Stimulated activated CD4-positive, alpha-beta T cell treated with anti-CD3 and anti-CD28 coated beads, TNF-alpha, amount 100 ng/mL, for 1 hour (primary cell): ENCODE measurements at places on chromosomes 2 and 18.

DNA sequence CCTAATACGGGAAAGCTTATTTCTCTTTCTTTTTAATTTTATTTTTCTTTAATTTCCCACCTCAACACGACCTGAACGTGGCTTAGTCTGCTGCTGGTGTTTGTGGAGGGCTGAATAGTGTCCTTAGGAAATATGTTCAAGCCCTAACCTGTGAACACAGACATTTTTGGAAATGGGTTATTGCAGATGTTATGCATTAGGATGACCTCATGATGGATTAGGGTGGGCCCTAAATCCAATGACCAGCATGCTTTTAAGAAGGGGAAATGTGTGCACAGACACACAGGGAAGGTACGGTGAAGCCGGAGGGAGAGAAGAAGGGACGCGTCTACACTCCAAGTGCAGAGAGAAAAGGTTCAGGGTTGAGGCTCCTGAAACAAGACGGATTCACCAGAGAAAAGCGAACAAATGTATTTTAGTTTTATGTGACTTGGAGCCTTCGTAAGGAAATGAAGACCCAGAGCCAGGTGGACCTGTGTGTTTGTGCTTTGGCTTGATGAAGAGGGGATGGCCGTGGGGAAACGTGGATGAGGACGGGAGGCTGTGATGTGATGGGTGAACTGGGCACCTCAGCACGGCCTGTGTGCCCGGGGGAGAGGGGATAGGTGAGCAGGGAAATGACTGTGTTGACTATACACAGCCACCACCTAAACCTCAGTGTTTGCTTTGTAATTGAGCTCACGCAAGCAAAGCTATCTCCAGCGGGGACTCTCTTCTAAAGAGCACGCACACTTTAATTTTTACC lies 37.5 kb downstream of the RTP5 start:
- DNase-seq, result no peak

GRCh38 chr2:7427293-7428060 lies 510.3 kb downstream of the RNF144A start:
- no peak for DNase-seq

DNA sequence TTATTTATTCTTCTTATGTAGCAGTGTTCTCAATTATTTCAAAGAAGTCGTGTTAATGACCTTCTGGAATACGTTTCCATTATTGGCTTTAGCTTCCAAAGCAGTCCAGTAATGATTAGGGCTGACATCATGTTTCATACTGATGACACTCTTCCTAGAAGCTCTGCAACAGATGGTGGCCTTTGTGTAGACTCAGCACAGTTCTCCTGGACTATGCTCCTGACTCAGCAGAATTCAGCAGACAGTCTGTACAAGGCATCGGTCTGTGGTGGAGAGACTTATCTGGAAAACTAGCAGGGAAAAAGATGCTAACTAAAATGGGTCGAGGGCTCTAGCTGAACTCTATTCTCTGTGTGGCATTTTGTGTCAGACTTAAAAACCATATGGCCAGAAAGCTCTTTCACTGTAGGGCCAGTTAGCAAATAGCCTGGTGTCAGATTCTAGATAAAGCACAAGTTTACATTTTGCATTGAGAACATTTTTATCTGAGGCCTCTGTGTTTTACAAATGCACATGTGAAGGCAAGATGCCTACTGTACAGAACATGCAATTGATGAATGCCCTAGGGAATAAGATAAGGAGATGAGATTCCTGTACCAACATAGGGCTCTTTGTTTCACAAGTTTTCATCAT lies 35.1 kb downstream of the GULP1 start:
- DNase-seq, result no peak

DNA sequence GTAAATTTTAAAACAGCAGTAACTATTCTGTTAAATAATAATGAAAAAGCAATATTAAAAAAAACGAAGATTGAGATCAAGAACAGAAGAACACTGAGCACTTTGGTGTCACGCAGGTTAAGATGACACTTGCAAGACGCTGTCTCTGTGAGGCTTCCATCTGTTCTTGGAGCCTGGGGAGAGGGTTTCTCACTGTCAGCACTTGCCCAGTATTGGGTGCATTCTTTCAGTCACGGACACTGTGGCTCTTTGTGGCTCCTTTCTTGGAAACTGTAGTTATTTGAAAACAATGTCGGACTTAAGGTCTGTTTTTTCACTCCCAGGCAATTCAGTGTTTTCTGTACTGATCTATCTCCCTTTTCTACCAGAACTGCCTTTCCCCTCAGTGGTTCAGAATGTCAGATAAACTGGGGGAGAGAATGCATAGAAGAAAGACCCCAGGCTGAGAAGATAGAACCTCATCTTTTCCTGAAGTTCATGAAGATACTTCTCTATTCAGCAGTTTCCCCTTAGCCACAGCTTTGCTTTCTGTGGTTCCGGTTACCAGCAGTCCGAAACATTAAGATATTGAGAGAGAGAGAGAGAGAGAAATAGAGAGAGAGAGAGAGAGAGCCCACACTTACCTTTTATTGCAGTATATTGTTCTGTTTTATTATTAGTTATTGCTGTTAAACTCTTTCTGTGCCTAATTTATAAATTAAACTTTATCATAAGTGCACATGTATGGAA lies 283.3 kb downstream of the DCDC2C start:
- no peak for DNase-seq

DNA sequence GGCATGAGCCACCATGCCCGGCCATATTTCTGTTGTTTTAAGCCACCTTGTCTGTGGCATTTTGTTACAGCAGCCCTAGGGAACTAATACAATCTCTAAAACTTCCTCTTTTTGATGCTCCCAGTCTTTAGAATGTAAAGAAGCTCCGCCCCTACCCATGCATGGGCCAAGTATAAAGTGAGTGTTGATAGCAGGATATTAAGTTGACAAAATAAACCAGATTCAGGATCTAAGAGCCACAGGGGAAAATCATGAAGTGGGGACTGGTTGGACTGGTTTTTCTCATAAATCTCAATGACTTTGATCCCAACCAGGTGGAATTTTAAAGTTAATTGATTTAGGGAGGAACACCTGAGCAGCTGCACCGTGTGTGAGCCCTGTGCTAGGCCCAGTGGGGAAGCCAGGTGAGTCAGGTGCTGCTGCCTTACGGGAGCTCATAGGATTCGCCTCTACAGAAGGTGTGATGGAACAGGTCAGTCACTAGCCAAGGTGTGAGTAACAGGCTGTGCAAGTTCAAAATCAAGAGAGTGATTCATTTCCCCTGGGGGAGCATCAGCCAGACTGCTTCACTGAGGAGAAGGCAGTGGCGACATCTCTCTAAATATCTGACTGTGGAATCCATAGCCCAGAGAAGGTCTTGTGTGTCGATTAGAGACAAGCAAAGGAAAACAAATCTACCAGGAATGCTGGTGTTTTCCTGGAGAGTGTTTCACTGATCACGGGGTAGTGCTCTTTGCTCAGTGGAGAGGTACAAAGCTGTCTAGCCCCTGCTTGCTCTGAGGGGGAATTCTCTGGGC lies 63.0 kb upstream of the MSH2 start:
- DNase-seq, result no peak

GRCh38 chr2:28656937-28657615 lies 94.6 kb upstream of the PPP1CB start:
- no peak for DNase-seq

GRCh38 chr2:960061-960736 lies 9.6 kb downstream of the SNTG2 start:
- no peak for DNase-seq

- no peak for DNase-seq
Observed at GRCh38 chr2:46273919-46274318, 23.3 kb upstream of the EPAS1 start.

DNA sequence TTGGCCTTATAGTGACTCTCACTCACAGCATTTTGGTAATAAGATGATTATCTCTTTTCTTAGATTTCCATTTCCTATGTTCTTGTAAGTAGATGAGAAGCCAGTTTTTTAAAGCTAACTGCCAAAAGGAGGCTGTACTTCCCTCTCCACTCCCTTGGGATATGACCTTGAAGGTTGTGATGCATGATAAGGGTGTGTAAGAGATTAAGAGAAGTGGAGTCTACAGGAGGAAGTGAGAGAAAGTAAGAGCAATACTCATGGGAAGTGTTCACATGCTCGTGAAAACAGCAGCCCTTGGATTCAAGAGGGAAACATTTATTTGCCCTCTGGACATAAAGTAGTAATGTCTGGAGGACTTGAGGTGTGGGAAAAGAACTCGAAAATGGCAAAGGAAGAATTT lies 171.5 kb downstream of the EVA1A start:
- no peak for DNase-seq

DNA sequence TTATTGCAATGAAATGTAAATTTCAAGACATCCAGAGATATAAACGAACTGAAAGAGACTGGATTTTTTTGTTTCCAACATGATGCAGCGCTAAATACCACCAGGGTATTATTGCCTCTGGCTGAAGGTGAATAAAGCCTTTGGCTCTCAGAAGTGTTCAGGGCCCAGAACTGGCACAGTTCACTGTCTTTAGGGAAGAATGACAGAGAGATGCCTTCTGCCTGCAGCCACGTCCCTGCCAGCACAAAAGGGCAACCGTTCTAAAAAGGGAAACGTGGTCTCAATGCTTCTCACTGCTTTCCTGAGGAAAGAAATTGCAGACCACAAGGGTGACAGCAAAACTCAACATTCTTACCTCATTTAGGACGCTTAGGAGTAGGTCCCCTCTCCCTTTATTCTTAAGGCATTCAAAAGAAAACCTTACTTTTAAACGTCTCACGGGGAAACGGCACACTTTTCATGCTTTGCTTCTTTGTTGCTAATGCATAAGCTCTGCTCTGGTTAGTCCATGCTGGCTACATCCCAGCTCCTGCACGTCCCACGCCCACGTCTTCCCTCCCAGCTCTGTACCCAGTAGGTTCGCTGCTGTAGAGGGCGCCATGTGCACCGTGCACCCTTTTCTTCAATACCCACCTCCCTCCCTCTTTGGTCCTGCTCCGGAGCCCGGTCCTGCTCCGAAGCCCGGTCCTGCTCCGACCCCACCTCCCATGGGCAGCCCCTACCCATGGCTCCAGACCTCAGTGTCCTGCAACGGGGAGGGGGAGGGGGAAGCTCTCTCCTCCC lies 171.0 kb downstream of the HRH4 start:
- no peak for DNase-seq

DNA sequence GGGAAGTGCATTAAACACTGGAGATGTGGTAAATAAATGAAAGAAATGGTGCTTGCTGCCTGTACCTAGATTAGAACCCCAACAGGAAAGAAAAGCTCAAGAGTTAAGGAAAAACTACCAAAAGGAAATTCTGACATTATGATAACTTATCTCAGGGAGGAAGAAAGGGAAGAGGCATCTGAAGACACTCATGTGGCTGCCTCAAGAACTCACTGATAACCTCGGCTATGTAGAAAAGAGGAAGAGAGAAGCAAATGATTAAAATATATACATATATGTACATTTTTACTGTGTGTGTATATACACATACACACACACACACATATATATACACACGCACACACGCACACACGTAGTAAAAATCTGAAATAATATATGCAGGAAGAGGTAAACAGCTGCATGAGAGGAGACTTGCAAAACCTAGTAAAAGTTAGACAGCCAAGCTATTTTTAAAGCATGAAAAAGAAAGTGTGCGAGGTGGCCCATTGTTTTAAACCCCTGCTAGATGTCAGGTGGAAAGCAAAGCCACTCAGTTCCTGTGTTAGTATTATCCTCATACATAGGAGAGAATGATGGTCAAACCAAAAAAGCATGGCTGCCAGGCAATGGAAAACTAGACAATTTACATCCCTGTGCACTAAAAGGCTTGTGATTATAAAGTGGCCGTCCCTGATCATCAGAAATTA lies 483.0 kb upstream of the NRP2 start:
- no peak for DNase-seq

DNA sequence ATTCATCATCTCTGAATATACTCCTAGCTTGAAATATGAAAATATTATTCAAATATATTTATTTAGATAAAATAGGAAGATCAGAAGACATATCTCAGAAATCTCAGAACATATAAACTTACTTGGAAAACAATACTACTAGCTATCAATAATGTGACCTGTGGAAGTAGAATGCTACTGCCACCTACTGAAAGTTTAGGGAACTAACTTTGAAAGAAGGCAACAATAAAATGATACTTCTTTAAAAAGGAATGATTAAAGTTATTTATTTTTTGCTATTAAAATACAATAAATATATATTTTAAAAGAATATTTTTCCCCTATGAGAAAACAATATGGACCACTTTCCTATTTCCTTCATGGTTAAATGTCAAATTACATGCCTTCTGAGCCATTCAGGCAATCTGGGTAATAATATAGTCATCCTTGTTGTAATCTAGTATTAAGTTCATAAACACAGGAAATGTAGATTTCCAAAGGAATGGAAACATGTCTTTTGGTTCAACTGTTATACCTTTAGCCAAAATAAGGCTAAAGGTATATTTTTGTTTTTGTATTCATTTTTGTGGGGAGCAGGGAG lies 26.0 kb downstream of the ACADL start:
- no peak for DNase-seq

GRCh38 chr2:65275141-65275915 lies 47.7 kb downstream of the ACTR2 start:
- no peak for DNase-seq

DNA sequence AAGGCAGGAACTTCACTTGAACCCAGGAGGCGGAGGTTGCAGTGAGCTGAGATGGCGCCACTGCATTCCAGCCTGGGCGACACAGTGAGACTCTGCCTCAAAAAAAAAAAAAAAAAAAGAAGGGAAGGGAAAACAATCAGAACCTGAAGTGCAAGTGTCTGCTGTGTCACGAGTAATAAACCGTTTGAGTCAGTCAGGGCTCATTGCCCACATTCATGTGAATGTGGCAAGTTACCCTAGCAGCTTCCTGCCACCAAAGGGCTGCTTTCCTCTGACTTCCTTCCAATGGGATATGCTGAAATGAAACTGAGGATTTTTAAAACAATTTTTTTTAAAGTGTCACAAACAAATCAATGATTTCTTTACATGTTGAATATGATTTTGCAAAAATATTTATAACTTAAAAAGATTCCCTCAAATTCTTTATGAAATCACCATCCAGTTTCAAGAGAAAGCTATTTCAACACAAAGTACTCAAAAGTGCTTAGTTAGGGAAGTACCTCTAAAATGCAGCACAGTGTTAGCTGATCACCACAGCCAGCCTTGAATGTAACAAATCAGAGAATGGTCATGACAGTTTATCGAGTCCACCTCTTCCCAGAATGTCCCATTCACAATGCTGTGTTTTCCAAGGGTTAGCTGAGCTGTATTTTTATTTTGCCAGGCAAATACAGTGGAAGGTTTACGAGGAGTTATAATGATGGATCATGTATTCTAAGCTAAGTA lies 36.4 kb downstream of the WDSUB1 start:
- DNase-seq, result no peak

GRCh38 chr2:67526283-67526682 lies 129.2 kb downstream of the ETAA1 start:
- no peak for DNase-seq
